ENCODE measurements at places on chromosomes 1 and 21.

DNA sequence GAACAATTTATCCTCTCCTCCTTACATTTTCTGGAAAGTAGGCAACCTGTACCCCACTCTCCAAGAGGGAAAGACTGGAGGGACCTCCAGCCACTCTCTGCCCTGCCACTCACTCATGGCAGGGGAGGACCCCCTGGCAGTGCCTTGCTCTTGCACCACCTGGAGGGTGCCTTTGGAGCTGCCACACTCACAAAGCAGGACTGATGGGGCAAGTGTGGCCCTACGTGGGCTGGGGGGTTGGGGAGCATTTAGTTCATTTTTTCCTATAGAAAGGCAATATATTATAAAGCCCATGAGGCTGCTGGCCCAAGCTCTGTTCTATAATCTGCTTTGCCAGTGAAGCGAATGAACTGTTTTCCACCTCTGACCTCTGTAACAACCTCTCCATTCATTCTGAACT is 50.3 kb downstream of the GPR161 start:
- DNase-seq, result no peak

- DNase-seq, result no peak
These were observed 232.9 kb upstream of the RUNX1 start for GRCh38 chr21:35281956-35282355.

GRCh38 chr1:232965912-232966217 is 15.5 kb downstream of the NTPCR start:
- no peak for DNase-seq

GRCh38 chr1:1281533-1282321 is 1.5 kb downstream of the SCNN1D start:
- no peak for DNase-seq

DNA sequence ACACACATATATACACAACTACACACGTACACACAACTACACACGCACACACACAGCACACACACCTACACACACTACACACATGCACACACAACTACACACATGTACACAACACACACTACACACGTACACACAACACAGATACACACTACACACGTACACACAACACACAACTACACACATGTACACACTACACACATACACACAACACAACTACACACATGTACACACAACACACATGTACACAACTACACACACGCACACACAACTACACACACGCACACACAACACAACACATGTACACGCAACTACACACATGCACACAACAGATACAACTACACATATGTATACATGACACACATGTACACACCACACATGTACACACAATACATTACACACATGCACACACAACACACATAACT is 318.1 kb downstream of the CAMTA1 start:
- DNase-seq, result no peak

DNA sequence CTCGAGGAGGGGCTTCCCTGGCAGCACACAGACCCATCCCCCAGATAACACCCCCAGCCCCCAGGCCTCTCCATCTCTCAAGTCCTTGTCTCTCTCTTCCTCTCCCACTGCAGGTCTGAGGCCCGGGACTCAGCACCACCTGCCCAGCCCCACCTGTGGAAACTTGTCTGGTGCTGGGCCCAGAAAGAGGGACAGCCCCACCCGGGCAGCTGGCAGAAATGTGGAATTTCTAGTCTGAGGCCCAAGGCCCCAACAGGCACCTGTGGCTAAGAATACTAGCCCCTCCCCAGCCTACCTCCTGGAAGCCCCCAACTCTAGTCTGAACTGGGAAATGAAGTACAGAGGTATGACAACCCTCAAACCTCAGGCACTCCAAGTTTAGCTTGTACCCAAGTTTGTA is 15.4 kb downstream of the TTC39A start:
- DNase-seq, result no peak

DNA sequence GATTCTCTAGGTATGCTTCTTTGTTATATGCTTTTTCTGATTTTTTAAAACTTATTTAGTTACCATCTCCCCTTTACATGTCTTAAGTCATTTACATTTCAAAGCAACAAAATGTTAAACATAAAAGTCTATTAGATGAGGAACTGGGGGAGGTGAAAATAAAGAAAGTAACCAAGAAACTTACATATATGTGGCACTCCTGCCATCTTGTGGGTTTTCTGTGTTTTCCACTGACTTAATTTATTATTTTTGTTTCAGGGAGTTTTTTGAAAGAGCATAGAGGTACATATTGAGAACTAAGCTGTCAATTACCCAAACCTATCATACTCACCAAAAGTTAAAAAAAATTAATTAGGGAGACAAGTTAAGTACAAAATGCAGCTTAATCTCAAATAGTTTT is 1531.1 kb downstream of the MRPL39 start:
- DNase-seq, result no peak

DNA sequence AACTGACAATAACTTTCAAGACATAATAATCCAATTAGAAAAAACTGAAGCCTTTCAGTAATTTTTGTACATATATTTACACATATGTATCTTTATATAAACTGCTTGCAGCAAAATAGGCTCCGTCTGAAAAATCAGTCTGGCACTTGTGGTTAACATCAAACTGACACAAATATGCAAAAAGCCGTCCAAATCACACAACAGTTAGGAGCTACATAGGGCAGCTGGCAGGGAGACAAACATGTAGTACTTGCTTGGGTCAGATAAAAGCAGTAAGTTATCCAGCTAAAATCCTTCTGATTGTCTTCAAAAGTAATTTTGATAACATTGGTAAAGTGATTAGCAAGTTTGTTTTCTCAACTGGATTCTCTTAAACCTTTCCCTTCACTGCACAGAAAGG is 14.7 kb upstream of the GUCA2A start:
- DNase-seq, result no peak

GRCh38 chr1:230809256-230809990 is 58.9 kb downstream of the C1orf198 start:
- no peak for DNase-seq

Measured in stimulated activated CD8-positive, alpha-beta memory T cell treated with anti-CD3 and anti-CD28 coated beads, Interleukin-4, amount 100 ng/mL, for 4 hours (primary cell).